NCI-H2029 treated with DMSO at 0.1 percent for 48 hours (cell line): ENCODE measurements at places on chromosomes 12 and 14.

- DNase-seq, result no peak
Observed at GRCh38 chr12:48968467-48968866, 3.1 kb downstream of the WNT10B start.

DNA sequence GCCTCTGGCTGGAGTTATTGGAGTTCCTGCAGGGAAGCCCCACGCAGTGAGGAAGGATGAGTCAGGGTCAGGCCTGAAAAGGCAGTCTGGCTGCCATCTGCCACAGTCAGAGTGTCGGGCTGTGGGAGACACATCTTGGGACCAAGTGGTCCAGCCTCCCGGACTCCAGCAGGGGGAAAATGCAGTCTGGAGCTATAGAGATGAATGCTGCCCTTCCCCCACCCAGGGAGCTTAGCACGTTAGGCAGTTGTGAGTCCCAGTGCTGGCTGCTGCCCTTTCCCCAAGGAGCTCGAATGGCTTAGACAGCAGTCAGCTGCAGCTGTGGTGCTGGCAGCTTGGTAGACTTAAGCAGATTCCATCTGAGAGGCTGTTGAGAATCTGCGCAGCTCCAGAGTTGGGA lies 8.2 kb upstream of the NTS start:
- no peak for DNase-seq

- DNase-seq, result no peak
Observed at GRCh38 chr12:70319605-70320004, 46.5 kb upstream of the KCNMB4 start.

DNA sequence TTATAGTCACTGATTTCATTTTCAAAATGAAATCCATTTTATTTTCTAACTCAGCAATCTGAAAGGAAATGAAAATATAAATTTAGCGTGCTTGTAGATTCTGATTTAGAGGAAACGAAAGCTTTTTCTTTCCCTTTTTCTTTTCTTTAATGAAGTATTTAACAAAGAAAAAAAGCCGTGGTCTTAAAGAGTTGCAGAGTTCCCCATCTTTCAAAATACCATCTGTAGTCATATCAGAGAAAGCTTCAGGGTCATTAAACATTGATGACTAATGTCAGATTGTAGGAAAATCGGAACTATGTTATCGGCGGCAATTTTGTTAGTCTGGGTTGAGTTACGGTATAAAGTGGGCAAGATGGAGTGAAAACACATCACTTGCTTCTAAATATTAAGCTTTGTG lies 32.3 kb downstream of the DRAM1 start:
- DNase-seq, result no peak

DNA sequence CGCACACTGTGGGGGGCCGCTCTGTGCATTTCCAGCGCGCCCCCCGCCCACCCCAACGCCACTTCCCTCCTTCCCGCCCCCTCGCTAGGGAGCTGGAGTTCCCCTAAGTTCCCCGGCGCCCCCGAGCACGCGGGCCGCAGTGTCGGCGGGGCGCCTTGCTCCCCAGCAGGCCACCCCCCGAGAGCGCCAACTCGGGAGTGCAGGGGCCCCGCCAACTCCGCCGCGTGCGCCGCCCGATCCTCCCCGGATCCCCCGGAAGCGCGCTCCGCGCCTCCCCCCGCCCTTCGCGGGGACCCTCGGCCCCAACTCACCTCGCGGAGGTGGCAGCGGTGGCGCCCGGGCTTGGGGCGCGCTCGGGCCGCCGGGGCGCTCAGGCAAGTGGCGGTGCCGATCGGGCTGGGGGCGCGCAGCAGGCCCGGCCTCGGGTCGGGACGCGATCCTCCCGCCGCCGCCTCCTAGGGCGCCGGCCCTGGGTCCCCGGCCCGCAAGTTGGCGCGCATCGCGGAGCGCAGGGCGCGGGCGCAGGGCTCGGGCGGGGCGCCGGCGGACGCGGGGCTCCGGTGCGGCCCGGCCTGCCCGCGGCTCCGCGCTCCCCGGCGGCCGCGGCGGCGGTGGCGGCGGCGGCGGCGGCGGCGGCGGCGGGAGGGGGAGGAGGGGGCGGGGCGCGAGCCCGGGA lies at the start of gene NCOR2:
TSS of gene NCOR2 (minus strand) at position 616 of the 676 bp plus-strand sequence. CDS start 72,361 bp downstream, outside the sequence.
- no peak for DNase-seq

DNA sequence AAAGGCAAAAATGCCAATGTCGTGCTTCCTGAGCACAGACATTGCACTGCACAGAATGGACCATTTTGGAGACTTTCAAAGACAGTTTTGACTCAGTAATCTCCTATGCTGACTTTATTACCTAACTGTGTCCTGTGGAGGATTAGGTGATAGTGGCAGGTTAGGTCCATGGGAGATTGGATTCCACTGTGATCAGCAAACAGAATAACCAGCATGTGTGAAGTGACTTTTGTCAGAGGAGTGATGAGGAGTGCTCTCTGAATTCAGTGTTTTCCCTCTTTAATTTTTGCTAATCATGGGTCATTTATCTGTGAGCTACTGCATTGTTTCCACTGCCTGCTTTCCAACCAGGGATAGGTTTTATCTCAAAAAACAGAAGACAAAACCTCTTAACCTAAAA lies 662.5 kb downstream of the DIO2 start:
- no peak for DNase-seq

GRCh38 chr12:902581-902980 lies 46.9 kb downstream of the RAD52 start:
- DNase-seq, result no peak

GRCh38 chr14:102728501-102728900 lies 48.7 kb upstream of the TRAF3 start:
- DNase-seq, result no peak

DNA sequence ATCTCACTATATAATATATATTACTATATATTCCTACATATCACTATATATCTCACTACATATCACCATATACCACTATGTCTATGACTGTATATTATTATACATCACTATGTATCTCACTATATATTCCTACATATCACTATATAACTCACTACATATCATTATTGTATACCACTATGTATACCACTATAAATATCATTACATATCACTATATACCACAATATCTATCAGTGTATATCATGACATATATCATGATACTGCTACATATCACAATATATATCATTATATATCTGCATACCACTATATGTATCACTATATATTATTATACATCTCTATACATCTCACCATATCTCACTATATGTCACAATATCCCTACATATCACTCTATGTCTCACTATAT lies 121.5 kb downstream of the ASCL4 start:
- no peak for DNase-seq

- no peak for DNase-seq
Observed at GRCh38 chr12:120010661-120011230, 21.7 kb downstream of the BICDL1 start.

DNA sequence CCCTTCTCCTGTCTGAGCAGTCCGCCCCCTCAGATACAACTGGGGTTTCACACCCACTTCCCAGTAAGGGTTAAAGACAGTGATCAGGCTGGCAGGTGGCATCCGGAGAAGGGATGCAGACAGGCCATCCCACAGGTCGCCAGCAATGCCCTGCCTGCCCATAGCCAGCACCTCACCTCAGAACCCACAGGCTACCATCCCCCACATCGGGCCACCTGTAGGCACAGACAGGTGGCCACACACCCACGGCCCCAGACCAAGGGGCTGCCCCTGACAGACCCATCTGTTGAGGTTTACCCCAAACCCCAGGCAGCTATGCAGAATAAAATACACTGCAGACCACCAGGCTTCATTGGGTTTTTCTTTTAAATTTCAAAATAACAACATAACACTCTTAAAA lies 57.5 kb downstream of the CCNK start:
- DNase-seq, result no peak

GRCh38 chr12:46629331-46630229 lies 196.2 kb downstream of the SLC38A4 start:
- no peak for DNase-seq

DNA sequence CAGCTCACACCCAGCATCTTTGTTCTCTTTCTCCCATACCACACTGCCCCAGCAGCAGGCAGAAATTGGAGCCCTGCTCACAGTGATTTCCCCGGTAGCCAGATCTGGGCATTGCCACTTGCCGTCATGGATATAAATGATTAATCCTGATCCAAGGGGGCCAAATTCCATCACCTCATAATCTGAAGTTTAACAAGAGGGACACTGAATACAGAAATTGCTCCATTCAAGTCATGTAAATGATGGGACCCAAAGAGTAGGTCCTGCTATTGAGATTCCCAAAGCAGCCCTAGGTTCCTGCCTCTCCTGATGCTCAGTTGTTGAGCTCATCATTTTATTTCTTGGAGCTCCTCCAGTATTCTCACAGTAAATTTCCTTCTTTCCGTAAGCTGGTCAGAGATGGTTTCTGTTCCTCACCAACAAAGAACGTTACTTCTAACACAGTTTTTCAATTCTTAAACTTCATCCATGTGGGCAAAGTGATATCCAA lies 11.7 kb downstream of the ITPR2 start:
- DNase-seq, result no peak

- DNase-seq, result no peak
Observed at GRCh38 chr12:124352839-124353238, 57.9 kb downstream of the RFLNA start.

DNA sequence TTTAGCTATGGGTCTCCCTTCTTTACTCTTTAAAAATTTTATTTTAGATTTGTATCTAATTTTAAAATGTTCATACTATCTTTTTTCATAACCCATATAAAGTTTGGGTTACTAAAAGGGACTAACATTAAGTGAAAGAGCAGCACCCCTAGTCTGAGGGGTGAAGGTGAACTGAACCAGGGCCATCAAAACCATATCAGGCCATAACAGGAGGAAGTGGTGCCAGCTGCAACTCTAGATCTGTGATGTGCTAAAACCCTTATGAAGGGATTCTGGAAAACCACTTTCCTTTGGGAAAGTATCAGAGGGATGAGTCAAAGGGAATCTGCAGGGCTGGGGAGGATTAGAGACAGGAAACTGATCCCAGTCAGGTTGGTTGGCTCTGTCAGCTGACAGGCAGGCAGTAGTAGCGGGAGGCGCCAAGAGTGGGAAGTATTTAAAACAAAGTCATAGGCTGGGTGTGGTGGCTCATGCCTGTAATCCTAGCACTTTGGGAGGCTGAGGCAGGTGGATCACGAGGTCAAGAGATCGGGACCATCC lies 162.5 kb downstream of the PPM1H start:
- no peak for DNase-seq

- DNase-seq, result peak; percentile 14
Observed at GRCh38 chr12:106903241-106903945, 52.3 kb upstream of the TMEM263 start.

DNA sequence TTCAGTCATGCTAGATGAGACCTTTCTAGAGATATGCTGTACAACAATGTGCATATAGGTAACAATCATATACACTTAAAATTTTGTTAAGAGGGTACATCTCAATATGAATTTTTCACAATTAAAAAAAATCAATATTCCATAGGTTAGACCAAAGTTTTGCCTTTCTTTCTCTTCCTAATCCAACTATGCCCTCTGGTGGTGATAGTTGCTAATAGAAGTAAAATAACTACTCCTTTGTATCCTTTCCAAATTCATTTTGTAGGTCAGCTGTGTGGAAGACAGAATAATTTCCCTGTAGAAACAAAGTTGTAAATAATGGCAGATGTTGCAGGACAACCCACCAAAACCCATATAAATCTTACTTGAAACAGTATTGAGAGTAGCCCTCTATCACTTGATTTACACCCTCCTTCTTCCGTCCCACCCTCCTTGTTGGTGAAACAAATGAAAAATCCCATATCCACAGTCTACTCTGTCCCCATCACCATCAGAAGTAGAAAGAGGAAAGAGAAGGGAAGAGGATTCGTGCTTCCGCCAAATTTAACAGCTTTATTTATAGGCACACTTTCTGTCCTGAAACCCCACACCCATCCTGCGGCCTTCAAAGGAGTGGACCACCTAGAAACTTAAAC lies 34.2 kb upstream of the KICS2 start:
- peak; percentile 37 for DNase-seq

DNA sequence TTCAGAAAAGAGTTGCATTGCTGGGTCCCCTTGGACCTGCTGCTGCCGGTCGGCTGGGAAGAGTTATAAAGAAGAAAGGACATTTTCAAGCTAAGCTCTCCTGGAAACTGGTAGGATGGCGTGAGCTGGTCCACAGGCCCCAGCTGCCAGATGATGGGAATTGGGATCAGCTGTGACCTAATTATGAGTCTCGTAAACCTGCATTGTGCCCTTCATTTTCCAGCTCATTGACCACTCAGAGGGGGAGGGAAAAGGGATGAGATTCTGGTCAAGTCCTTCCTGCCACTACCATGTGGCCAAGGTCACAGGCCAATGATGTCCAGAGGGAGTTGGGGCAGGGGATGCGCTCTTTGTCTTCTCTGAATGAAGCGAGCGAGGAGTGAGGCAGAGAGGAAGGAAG lies 320.9 kb downstream of the NRXN3 start:
- DNase-seq, result no peak

DNA sequence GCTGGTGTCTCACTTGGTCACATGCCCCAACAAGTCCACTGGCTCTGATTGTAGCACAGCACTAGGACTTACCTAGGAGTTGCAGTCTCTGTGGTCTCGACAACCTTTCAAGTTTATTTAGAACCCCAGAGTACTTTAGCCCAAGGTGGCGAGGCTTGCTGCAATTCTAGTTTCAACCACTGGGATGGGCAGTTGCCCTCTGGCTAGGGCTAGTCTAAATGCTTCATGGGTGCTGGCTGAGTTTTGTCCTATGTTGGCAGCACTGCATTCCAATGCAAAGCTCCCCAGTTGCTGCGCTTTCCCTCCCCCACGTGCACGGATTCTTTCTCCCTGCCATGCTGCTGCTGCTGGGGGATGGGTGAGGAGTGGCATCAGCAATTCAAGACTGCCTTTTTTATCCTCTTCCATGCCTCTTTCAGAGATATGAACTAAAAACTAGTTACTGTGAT lies 207.9 kb downstream of the SYNE2 start:
- no peak for DNase-seq

GRCh38 chr14:75254901-75255584 lies 23.6 kb upstream of the FOS start:
- DNase-seq, result peak; percentile 5

DNA sequence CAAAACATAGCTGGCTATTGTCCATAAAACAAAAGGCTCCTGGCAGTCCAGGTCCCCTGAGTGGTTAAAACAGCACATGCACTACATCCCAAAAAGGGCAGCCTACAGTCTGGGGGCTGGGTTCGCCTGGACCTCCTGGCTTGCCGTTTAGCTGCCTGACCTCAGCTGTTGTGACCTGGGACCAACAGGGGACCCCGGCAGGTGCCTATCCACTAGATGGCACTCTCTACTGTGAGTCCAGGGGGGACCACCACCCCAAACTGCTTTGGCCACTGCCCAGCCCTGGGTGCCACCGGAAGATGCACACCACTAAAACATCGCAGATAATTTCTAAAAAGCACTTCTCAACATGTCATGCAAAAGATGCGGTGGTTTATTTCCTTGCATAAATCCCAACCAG lies 2.9 kb upstream of the RTL1 start:
- DNase-seq, result no peak

DNA sequence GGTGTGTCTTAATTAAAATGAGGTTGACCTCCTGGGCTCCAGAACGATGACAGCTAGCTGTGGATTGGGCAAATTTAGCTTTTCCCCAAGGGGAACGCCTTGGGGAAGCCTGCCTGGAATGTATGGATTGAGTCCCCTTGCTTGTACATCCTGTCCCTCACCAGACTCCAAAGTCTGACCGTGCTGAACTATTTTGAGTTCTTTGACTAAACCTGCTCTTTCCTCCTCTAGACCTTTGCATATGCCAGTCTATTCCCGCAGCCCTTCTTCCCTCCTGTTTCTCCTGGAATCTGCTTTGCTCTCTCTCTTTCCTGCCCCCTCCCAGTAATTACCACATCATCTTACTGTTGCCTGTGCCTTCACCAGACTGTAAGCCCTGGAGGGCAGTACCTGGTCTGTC lies 11.5 kb upstream of the KDM2B start:
- no peak for DNase-seq

- no peak for DNase-seq
Observed at GRCh38 chr14:23018107-23018506, 8.2 kb upstream of the C14orf93 start.

- no peak for DNase-seq
Observed at GRCh38 chr14:81400852-81401251, 728 bp upstream of the STON2 start.
